Stimulated activated effector memory CD8-positive, alpha-beta T cell treated with anti-CD3 and anti-CD28 coated beads, Interleukin-12 subunit alpha, Interleukin-12 subunit beta, amount 100 ng/mL, for 72 hours (primary cell): ENCODE measurements at places on chromosomes 16 and 17.

- DNase-seq = no peak
Measured at GRCh38 chr17:82938873-82939620, 99.2 kb upstream of the ZNF750 start.

- DNase-seq = no peak
Measured at GRCh38 chr17:35981246-35981645, at the start of gene CCL16. Gene CCL16, minus strand, starts transcription at chr17:35981497. Its CDS starts 77 bp downstream, at chr17:35981420.

DNA sequence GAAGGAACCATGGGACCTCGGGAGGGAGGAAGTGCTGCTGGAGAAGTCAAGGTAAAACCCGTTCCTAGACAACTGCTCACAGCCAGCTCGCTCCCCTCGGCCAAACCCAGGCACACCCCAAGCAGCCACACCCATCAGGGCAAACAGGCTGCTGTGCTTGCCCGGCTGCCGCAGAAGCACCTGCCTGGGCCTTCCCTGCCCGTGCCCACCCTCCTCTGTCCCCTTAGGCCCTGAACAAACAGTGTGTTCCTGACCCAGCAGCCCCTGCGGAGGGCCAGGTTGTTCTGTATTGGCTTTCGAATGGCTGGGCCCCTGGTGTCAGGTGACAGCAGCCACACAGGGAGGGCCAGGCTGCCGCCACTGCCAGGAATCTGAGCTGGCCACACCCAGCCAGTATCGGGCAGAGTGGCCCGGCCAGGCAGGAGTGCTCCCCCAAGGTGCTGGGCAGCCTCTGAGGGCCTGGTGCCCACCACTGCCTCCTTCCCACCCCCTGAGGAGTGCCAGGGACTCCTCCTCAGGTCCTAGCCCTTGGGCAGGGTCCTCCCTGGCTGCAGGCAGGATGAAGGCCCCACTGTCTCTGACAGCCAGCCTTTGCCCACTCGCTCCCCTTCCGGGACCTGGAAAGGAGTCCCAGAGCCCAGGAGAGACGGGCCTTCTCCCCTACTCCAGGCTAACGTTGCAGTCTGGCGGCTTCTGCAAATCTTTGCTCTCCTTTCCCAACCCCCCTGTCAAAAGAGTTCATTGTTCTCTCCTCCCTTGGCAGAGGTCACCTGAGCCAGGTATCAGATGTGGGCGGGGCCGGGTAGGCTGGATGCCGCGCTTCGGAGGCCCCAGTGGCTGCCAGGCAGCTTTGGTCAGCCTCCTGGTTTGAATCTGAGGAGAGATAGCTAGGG is 24.0 kb downstream of the LLGL2 start:
- DNase-seq = no peak

- no peak for DNase-seq
Measured at GRCh38 chr16:67653789-67654402, 6.2 kb downstream of the ACD start.

DNA sequence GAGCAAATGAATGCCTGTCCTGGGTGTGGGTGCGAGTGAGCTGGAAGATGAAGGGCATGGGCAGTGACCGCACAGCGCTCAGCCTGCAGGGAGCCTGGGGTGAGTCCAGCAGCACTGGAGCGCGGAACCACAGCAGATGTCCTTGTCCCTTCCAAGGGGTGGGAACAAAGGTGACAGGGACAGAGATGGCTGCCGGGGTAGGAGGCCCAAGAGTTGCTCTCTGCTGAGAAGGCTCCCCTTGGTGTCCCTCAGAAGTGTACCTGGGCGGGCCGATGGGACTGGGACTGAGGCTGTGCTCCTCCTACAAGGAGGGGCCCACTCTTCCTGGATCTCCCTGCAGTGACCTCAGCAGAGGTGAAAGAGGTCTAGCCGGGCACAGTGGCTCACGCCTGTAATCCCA is 7.6 kb upstream of the PGAP6 start:
- no peak for DNase-seq

- DNase-seq = no peak
Measured at GRCh38 chr17:18027280-18027679, 11.7 kb downstream of the ATPAF2 start.

DNA sequence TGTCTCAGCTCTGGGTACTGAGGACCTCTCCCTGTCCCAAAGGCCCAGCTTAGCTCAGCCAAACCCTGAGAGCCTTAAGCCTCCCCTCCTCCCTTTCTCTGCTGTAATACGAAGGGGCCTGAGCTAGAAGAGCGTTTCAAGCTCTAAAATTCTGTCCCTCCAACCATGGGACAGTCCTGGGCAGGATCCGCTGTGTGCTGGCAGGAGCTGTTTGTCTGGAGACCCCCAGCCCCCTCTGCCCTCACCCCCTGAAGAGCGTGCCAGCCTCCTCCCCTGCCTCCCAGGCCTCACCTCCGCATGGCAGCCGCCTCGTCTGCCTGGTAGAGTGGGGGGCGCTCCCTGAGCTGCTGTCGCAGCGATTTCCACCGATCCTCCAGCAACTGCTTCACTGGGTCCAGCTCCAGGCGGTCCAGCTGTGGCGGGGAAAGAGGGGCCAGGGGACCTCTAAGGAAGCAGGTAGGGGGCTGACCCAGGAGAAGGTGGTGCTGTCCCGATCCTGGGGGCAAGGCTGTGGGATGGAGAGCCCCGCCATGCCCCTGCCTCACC is 14.7 kb downstream of the UBALD2 start:
- no peak for DNase-seq

- DNase-seq = no peak
Measured at GRCh38 chr17:9843152-9844010, 17.7 kb downstream of the GLP2R start.

GRCh38 chr16:89572485-89573205 is 2.9 kb upstream of the CPNE7 start:
- DNase-seq = no peak
